ENCODE measurements at places on chromosomes 2 and 18.

GRCh38 chr2:98253461-98254070, 92.7 kb upstream of the CNGA3 start:
- peak; percentile 6 for DNase-seq

- DNase-seq = no peak
Measured at GRCh38 chr2:9678544-9678943, 47.7 kb upstream of the YWHAQ start.

DNA sequence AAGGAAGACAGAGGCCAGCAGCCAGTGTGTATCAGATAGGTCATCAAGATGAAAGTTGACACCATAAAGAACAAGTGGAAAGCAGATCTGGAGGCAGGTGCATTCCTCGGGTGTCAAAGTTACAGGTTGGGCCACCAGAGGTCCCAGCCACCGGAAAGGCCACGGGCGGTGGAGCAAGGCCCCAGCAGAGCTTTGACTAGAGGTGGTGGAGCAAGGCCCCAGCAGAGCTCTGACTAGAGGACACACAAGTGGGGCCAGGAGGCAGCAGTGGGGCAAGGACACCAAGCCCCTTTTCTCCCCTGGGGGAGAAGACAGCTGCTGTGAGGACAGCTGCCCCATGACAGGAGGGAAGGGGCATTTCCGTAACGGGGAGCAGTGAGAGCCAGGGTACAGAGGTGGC, 115.1 kb downstream of the GYPC start:
- DNase-seq = no peak

DNA sequence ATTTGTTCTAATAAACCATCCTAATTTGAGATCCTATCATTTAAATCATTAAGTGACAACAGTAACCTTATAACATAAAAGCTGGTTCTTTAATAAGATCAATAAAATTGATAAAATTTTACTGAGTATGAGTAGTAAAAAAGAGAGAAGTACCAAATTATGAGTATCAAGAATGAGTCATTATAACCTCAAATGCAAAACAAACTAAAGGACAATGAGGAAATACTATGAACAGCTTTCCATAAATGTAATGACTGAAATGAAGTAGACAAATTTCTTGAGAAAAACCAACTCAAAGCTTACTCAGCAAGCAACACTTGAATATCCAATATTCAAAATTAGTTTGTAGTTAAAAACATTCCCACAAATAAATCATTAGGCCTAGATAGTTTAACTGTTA, 433.0 kb downstream of the ZEB2 start:
- peak; percentile 21 for DNase-seq

GRCh38 chr2:182090486-182090885, 104.8 kb downstream of the PPP1R1C start:
- DNase-seq = no peak

GRCh38 chr2:64605991-64606478, 47.7 kb downstream of the SERTAD2 start:
- DNase-seq = no peak

GRCh38 chr2:239950144-239951128, 74.7 kb downstream of the NDUFA10 start:
- no peak for DNase-seq

DNA sequence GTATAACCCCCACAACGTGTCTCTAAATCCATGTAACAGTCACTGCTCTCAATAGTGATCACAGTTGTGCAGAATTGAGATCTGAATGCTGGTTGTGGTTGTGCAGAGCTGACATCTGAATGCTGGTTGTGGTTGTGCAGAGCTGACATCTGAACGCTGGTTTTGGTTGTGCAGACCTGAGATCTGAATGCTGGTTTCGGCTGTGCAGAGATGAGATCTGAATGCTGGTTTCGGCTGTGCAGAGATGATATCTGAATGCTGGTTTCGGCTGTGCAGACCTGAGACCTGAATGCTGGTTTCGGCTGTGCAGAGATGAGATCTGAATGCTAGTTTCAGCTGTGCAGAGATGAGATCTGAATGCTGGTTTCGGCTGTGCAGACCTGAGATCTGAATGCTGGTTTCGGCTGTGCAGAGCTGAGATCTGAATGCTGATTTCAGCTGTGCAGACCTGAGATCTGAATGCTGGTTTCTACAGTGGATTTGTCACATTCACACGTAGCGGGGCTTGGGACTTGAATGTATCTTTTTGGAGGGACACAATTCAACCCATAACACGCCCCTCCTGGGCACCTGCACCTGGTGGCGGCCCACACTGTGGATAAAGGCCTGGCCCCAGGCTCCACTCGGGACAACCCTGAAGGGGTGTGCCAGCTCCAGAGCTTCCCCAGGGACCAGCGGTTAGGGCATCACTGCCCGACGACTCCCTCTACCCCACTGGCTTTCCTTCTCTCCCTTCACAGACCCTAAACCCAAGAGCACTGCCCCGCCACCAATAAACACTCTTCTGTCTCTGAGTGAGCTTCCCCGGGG, 51.1 kb upstream of the SLC66A3 start:
- no peak for DNase-seq

- DNase-seq = no peak
Measured at GRCh38 chr2:186977433-186978045, 128.6 kb upstream of the ZSWIM2 start.

GRCh38 chr2:189876271-189876670, 92.0 kb downstream of the PMS1 start:
- DNase-seq = no peak

DNA sequence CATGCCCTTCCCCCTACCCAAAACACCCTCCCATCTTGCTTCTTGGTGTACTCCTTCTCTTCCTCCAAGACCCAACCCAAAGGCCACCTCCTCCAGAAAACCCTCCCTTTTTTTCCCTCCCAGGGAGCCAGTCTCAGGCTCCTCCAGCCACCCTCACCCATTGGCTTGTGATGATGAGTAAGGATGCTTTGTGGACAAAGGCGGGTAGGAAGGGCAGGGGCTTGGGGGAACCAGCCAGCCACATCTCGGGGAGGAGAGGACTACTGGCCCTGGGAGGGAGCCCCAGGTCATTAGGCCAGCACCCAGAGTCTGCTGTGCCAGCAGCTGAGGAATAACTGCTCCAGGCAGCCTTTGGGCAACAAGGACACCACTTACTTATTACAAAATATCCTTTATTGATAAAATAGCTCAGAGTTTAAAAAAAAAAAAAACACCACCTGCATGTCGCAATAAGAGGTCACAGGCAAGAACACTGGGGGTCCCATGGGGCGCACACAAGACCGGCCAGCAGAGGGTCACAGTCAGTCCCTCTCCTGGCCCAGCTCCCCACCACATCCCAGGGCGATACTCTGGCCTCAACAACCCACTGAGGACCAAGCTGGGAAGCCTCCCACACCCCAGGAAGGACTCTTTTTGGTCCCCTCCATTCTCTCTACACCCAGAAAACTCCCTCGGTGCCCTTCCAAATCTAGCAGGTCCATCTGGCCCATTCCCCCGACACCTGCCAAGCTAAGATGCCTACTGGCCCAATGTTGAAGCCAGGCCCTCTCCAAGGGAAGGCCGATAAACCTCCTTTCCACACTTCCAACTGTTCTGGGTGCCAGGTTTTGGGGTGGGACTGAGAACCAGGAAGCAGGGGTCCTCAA, 3.6 kb downstream of the ADRA2B start:
- no peak for DNase-seq

GRCh38 chr2:191907091-191907490, 60.2 kb upstream of the CAVIN2 start:
- DNase-seq = peak; percentile 34

- no peak for DNase-seq
Measured at GRCh38 chr2:122001441-122001874, 246.0 kb downstream of the TSN start.

DNA sequence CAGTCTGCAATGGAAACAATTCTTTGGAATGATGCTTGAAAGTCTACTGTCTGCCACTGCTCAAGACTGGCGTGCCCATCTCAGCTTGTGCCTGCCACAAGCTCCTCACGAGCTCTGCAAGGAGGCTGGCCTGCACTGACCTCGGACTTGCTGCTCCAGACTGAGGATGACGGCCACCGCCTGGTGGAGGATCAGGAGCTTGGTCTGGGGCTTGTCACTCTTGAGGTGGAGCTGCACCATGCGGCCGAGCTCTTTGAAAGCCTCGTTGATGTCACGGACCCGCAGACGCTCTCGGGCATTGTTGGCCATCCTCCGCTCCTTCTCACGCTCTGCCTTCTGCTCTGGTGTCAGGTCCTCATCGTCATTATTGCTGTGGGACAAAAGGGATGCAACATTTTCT, 269.4 kb upstream of the CCDC68 start:
- no peak for DNase-seq

DNA sequence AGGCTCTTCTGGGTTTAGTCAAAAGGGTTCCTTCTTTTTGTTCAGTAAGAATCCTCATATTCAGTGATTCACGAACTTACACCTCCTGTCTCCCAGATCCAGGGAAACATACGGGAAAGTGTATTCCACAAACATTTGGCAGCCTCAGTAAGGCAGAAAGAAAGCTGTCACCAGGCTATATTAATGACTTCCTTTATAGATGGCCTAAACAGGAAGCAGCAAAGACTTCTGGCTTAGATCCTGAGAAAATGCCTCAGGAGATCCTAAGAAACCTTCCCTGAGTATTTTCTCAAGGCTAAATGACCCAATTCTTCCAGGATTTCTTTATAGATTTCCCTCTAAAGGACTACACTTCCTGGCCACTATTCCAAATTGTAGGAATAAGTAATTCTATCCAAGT, 1995.5 kb upstream of the CELF4 start:
- DNase-seq = no peak

- no peak for DNase-seq
Measured at GRCh38 chr2:188318161-188318749, 26.6 kb downstream of the GULP1 start.

GRCh38 chr2:88372042-88372441, 80.5 kb downstream of the FOXI3 start:
- no peak for DNase-seq

- DNase-seq = peak; percentile 73
Measured at GRCh38 chr2:200728630-200729029, 83.1 kb upstream of the BZW1 start.

DNA sequence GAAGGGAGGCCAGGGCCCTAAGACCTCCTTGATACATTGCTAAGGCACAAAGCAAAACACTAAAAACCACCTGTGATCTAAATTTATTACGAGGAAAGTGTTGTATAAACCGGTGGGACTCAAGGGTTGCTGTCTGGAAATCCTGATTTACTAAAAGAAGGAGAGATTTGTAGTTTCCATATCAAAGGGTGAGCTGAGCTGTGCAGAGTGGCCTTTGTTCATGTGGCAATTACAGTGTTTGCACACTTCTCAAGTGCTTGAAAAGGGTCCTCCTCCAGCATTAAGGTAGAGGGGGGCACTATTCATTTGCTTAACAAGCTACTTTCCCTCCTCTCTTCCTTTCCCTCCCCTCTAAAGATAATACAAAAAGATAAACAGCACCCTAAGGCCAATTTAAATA, 30.5 kb upstream of the ITGA4 start:
- DNase-seq = no peak

DNA sequence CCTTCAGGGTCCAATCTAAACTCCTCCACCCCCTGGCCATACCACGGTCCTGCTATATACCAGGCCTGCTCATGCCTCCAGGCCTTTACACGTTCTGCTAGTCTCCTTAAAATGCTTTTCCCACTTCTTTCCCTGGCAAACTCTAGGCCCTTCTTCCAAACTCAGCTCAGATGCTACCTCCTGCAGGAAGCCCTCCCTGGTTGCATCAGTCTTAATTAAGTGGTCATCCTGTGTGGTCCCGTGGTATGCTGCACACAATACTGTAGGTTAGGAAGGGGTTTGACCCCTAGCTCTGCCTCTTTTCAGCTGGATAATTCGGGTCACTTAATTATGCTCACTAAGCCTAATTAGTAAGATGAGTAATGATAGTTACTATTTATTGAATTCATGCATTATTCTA, 85.9 kb upstream of the SP3 start:
- no peak for DNase-seq

DNA sequence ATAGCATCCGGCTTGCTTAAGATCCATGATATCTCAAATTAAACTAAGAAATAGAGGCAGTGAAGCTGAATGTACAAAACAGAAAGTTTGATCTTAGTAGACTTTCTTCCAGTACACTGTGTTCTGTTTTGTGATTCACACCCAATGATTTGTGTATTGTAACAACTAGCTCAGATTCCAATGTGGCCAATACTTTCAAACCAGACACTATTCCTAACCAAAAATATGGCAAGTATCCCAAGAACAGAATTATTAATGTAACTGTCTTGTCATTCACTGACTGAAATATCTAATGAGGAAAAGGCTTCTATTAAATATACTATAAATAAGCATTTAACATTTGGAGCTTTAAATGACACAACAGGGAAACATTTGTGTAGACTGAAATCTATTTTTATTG, 299.1 kb downstream of the NRXN1 start:
- DNase-seq = no peak

GRCh38 chr2:195319548-195320412, 337.2 kb upstream of the SLC39A10 start:
- DNase-seq = peak; percentile 27

- DNase-seq = peak; percentile 72
Measured at GRCh38 chr2:121128741-121129659, 156.0 kb downstream of the TFCP2L1 start.

- DNase-seq = no peak
Measured at GRCh38 chr18:8435376-8435775, 173.9 kb upstream of the RAB12 start.

DNA sequence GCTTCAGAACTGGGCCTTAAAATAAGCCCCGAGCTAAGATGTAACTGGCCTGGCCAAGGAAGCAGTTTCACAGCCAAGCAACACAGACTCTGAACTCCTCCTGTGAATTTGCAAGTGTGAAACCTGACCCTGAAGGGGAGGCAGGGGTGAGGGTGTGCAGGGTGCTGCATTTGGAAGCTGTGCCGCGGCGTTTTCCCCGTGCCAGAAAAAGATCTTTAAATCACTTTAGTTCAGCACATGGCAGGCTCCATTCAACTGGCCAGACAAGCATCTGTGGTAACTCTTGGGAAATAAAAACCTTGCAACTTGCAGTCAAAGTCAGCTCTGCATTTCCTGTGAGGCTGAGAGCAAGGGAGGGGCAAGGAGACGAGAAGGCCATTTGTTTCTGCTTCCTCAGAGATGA, 209.3 kb upstream of the SOX11 start:
- DNase-seq = no peak

DNA sequence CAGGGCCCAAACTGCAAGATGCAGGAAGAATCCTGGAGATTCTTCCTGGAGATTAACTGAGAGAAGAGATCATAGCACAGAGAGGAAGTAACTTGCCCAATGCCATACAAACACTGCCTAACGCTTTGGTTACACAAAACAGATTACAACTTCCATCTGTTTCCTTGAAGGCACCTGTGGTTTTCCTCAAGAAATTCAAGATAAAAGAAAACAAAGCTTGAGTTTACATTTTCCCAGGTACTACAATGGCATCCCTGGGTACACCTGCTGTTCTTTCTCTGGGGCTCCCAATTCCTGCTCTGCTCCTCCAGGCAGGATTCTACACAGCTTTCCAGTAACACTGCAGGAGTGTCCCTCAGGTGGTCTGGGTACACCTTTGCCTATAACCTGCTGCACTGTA, 781.9 kb upstream of the ID2 start:
- DNase-seq = no peak

DNA sequence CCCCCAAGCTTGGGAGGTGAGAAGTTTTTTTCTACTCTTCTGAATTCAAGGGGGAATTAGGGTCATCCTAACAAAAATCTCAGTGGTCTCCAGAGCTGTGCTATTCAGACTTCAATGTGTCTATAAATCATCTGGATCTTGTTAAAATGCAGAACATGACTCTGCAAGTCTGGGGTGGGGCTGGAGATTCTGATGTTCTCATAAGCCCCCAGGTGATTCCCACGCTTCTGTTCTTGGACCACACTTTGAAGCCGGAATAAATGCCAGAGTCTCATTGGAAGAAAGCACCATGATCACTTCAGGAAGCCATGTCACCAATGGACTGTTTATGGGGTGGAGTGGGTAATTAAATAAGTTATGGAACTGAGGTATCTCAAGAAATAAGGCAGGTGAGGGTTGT, 22.2 kb upstream of the SLC16A14 start:
- DNase-seq = peak; percentile 84

Data from epithelial cell of esophagus (primary cell).